ENCODE measurements at places on chromosomes 4 and X.
A peak's percentile ranks its signal among the peaks of the same experiment; 100 is the strongest.

GRCh38 chr4:55297346-55297745 lies 48.7 kb upstream of the SRD5A3 start:
- DNase-seq, result no peak

DNA sequence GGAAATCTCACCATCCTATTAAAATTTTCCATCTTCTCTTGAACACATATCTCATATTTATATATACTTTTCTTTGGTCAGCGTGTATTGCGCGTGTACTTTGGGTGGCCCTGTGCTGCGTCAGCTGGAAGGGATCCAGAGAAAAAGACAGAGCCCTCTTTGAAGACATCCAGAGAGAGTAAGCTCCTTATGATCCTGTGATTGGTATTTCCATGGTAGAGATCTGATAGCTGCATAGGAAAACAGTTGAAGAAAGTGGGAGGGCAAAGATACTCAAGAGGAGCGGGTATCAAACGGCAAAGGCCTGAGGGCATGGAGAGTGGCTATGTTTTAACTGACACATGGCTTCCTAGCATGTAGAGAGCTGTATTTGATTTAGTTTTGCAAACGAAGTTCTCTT lies 4.4 kb upstream of the HPGD start:
- DNase-seq, result no peak

- DNase-seq, result peak; percentile 61
These were observed 50.8 kb downstream of the HTRA3 start for GRCh38 chr4:8320386-8320750.

DNA sequence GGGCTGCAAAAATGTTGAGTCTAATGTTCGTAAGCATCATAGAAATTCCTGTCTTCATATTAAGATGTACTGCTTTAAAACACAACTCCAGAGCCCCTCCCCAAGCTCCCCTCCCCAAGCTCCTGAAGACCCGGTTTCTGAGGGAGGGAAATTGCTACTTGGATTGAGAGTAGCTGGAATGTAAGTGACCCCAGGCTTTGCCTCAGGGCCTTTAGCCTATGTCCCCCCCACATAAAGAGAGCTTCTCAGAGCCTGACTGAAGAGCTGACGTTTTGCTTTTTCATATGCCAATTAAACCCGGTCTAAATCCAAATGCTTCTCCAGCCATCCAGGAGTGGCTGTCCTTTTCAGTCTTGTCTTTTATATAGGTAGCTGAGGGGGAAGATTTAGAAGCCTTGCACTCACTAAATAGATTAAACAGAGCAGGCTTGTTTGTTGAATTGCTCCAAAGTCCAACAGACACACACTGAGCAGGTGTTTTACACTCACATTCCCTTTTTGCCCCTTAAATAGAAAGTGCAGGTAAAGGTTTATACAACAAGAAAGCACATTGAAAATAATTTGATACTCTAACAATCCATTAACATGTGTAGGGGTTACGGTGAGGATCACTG lies 19.6 kb downstream of the ARX start:
- no peak for DNase-seq

DNA sequence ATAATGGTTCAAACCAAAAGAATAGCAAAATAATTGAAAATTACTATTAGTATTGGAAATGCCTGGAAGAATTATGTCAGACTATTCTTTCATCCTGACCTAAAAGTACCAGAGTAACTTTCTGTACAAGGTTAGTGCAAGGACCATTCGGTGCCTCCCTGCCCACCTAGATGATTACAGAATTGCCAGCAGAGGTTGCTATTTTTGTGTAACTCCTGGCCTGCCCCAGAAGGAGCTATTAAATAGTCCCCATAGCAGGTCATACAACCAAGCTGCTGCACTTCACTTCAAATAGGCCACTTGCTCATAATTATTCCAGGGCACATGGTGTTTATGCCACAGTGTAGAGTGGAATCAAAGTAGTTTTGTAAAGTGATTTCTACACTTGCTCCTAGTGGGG lies 831.1 kb upstream of the PABPC4L start:
- DNase-seq, result no peak

DNA sequence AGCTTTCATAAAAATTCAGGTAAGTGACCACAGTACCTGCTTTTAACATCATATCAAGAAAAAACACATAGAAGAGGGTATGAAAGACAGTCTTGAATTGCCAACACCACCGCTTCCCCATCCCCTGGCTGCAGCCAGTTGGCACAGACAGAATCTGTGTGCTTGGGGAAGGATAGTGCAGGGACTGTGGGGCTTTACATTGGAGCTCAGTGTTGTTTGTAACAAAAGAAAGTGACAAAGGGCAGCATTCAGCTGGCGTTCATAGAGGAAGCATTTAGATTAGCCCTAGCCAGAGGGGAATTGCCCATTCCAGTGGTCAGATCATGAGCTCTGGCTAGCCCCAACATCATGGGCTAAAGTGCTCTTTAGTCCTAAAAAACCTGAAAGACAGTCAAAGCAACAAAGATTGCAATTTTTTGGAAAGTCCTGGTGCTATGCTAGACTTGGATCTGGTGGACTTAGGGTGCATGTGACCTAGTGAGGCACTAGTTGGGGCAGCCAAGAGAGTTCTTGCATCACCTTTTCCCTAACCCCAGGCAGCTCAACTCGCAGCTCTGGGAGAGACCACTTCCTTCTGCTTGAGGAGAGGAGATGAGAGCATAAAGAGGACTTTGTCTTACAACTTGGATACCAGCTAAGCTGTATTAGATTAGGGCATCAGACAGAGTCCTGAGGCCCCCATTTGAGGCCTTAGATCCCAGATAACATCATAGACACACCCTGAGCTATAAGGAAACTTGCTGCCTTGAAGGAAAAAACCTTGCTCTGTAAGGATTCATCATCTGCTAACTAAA lies 1602.4 kb upstream of the ADGRL3 start:
- peak; percentile 85 for DNase-seq

- DNase-seq, result no peak
These were observed 54.0 kb downstream of the SLC9A7 start for GRCh38 chrX:46704767-46705386.

DNA sequence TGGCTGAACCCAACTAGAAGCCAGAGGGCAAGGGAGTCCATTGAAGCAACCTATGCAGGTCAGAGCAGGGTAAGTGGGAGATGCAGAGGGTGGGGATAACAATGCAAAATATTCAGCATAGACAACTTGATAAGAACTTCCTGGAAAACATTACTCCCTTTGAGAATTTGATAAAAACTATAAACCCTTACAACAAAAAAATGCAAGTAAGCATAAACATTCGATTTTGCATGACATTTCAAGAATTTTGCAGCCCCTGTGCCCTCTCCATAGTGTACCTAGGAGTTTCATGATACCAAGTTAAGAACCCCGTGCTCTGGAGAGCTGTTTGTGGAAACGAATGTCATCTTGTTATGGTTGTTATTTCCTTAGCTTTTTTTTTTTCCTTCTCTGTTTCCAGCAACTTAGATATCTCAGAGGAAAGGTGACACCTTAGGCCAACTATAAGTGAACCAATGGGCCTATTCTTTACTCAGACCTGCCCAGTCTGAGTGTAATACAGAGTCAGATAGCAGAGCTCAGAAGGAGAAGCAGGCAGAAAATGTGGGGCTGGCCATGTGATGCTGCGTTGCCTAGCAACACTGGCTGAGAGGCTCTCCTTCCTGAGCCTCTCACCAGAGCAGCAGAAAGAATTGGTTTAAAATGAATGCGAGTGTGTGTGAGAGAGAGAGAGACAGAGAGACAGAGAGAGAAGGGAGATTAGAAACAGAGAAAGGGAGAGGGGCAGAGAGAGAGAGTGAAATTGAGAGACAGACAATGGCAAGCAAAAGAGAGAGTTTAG lies 36.7 kb upstream of the GABRQ start:
- no peak for DNase-seq

DNA sequence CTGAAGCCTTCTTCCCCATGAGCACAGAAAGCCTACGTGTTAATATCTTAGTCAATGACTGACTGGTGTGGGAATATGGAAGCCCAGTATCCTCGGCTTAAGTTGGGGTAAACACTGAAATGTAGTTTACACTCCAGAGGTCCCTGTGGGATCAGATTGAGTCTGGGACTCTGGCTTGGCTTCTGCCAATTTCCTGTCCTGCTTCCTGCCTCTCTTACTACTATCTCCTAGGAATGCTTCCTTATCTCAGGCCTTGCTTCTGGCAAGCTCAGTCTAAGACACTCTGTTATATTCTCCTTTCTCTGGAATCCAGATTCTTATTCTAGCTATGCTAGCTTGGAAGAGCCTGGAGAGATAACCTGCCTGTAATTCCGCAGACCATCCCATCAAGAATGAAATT lies 174.0 kb upstream of the LDB2 start:
- DNase-seq, result peak; percentile 68

- no peak for DNase-seq
These were observed 74.9 kb downstream of the SPIN3 start for GRCh38 chrX:56920338-56920997.

DNA sequence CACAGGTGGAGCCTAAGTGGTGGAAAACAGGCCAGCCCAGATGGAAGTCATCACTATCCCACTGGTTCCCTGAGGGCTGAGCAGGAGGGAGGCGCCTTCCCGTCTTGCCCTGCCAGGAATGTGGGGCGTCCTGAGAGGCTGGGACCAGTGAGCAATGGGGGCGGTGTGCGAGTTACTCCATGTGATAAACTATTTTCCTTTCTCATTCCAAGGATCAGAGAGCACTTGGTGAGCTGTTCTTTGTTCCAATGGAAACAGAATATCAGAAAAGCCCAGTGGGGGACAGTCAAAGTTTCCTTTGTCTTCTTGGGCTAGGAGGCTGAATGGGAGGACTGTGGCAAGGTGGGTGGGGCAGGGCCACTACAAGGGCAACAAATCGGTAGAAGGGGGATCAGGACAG lies 86.2 kb downstream of the NHSL2 start:
- DNase-seq, result peak; percentile 50

DNA sequence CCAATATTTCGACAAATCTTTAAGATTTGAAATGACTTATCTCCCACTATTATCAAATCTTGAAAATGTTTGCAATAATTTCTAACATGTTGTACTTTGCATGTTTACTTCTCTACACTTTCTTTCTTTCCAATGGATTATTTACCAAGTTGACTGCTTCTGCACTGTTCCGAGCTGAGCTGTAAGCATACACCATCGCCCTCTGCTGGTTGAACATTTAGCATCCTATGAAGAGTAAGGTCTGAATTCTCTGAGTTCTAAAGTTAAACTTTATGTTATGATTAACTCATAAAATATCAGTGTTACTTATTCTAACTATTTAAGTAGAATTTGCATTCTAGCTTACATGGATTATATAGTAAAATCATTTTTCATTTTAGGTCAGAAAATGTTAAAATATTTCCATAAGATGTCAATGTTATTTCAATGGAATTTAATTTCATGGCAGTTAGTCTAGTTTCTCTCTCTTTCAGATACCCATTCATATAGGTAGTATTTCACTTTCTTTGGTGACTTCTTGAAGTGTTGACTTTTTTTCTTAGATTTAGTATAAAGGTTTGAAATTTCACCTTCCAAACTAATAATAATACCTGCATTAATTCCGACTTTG lies 137.4 kb downstream of the DKK2 start:
- DNase-seq, result peak; percentile 64

DNA sequence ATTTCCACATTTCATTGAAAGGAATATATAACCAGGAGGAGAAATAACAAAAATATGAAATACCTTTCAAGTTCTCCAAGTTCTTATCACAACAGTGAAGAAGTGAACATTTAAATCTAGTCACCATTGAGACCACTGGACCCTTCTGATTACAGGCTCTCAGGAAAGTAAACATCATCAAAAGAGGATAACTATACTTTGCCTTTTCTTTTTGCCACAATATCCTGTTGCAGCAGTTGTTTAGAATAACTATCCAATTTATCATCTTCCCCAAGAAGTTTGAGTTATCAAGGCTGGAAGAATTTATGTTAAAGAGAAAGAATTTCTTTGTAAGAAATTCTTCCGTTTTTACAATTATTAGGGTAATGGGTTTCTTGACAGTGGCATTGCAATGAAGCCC lies 3.6 kb downstream of the LRP2BP start:
- no peak for DNase-seq

DNA sequence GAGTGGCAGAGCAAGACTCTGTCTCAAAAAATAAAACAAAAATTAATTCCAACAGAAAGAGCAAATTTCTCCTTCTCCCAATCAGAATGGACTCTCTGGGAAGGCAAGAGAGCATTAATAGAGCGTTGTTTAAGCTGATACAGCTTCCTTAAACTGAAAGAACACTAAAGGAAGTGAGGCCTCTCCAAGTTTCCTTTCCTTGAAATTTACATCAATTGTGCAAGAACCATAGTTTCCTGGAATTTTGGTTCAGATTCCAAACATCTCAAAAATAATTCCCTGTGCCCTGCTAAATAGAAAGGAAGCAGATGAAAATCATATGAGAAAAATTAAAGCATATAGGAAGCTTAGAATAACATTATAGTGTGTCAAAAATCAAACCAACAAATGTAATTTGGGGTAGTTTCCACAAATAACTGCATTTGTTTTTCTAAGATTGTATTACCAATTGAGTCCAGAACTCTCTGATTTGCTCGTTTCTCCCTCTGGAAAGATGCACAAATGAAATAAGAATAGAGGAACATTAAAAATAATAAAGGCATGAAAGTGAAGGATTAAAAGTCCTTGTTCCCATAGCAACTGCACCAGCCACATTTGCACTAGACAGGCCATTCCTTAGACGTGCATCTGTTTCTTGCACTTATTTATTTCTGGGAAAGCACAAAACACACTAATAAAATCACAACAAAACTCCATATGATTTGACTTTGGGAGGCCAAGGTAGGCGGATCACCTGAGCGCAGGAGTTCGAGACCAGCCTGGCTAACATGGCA lies 3.7 kb upstream of the FAM241A start:
- no peak for DNase-seq

GRCh38 chrX:40006106-40007017 lies 91.4 kb downstream of the BCOR start:
- DNase-seq, result peak; percentile 93

- DNase-seq, result no peak
These were observed 139.3 kb upstream of the FRMPD4 start for GRCh38 chrX:11998944-11999343.

DNA sequence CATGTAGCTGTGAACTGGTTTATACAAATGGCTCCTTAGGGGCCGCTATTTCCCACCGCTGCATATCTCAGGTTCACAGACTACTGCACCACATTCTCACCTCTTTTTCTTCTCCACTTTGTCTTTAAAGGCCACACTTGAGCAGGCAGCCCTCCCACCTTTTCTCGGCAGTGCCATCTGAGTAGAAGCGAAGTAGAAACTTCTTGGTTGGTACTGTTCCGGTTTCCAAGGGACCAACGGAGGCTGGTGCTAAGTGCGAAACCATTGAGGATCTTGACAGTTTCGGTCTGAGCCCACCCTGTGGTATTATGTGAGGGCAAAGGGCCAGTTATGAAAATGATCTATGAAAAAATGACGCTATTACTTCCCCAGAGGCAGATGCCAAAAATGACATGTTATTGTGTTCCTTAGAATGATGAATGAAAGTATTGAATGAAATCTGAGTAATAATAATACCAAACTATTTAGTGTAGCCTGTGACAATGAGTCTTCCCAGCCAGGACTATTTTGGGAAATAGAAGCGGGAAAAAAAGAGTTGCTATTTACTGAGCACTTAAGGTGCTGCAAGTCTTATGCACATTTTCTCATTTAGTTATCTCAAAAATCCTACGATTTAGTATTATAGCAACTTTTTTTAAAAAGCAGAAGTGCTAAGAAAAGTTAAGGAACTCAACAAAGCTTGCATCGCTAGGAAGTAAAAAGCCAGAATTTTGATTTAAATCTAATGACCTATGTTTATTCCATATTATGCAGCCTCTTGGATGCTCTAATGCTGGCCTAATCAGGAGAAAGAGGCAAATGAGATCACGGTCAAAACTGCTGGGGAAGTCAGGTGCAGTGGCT lies 29.6 kb upstream of the CHRNA9 start:
- DNase-seq, result no peak
